ENCODE measurements at places on chromosomes 12 and 14.

DNA sequence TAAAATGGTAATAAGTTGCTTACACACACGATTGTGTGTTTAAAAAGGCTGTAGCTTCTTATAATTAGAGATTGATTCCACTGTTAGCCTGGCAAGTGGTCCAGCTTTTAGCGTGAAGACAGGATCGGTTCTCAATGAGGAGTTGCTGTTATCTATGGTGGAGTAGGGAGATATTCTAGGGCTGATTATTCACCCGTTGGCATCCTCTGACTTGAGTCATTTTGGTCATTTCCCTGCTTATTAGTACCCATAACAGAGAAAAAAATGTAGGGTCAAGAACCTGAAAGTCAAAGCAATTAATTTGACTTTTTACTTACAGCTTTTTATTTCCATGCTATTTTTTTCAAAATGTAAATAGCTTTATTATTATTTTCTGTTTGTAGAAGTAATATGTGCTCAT, 76.0 kb downstream of the KCNK13 start:
- DNase-seq: no peak

DNA sequence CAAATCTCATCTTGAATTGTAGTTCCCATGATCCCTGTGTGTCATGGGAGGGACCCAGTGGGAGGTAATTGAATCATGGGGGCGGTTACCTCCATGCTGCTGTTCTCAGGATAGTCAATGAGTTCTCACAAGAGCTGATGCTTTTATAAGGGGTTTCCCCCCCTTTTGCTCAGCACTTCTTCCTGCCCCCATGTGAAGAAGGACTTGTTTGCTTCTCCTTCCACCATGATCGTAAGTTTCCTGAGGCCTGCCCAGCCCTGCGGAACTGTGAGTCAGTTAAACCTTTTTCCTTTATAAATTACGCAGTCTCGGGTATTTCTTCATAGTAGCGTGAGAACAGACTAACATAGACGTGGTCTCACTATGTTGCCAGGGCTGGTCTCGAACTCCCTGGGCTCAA, 56.1 kb upstream of the EIF5 start:
- DNase-seq: no peak

DNA sequence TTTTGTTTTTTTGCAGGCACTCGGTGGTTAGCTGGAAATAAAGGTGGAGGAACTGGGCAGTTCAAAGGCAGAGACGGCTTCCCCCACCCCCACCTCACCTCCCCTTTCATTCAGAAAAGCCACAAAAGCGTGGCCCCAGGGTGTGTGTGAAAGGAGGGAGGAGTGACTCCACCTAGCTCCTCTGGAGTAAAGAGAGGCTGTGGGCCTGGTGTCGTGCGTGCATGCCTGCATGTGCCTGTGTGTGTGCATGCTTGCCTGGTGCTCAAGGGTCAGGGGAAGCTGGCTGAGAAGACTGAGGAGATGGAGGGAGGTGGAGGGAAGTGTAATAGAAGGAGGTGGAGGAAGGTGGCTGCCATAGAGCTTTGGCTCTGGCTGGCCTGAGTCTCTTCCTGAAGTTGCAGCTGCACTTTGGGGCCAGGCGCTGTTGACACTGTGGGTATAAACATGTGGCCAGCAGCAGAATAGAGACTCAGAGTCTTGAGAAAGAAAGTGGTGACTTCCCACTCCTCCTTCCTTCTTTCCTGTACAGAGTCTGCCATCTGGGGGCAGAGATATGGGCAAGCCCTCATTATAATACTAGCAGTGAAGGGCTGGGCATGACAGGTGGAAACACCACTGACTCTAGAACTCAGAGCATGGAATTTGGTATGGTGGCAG, 36.9 kb upstream of the SINHCAF start:
- peak; percentile 73 for DNase-seq

DNA sequence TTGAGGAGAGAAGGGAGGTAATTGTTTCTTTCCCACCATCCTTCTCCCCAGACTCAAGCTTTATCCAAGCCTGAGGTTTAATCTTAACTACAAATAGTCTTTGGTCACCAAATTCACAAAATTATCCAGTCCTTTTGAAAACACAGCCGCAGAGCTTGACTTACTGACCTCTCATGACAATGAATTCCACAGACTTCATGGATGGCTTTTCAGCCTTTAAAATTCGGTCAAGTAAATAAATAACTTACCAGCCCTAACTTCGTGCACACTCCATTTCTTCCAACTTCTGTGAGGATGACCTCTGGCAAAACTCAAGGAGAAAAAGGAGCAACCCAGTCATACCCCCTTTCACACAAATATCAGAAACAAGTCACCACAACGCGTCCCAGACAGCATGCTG, 137.0 kb upstream of the CDKN3 start:
- DNase-seq: no peak

DNA sequence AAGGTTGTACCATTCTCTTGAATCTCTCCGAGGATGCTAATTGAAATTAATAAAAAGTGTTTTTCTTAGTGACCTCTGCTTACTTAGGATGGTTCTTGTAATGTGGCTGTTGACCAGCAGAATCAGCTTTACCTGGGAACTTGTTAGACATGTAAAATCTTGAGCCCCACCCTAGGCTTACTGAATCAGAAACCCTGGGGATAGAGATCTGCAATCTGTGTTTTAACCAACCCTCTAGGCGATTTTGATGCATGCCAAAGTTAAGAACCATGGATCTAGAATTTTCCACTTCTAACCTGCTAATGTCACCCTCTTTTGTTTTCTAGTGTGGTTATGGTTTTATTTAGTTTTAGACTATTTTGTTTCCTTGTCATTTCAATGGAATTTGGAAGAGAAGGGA, 6.5 kb downstream of the NUBPL start:
- no peak for DNase-seq

- DNase-seq: no peak
These were observed 1.5 kb downstream of the MAP4K5 start for GRCh38 chr14:50530794-50531365.

- DNase-seq: no peak
These were observed 21.2 kb downstream of the C14orf132 start for GRCh38 chr14:96060186-96060933.

Data from T-helper 2 cell (primary cell).